Camera-type eye (tissue), 1 donor: ENCODE measurements at places on chromosomes 2 and 18. TPM values are rescaled to one million over a fixed set of nuclear protein-coding genes. Genes with fewer than 3 reads are reported as not detected.

The CXCR2 gene
- 0.99 TPM for total RNA-seq

The SCN3A gene
- 40.8 TPM for total RNA-seq

The DNAH6 gene
- total RNA-seq = 2.5 TPM

The TNS1 gene
- 132 TPM for total RNA-seq

The ZSWIM2 gene
- not detected for total RNA-seq

The IL37 gene
- total RNA-seq = not detected

The KLHL29 gene
- 31.6 TPM for total RNA-seq

The TGFA gene
- 3.4 TPM for total RNA-seq

The INPP5D gene
- total RNA-seq = 8.0 TPM

The CYTIP gene
- 1.8 TPM for total RNA-seq

The RSAD2 gene
- 7.9 TPM for total RNA-seq

The GTF2A1L gene
- 17.0 TPM for total RNA-seq

The IL18RAP gene
- 0.33 TPM for total RNA-seq

The MYO3B gene
- 9.1 TPM for total RNA-seq

The ALKAL2 gene
- 6.8 TPM for total RNA-seq

The DNER gene
- total RNA-seq = 83.2 TPM

The SERPINB11 gene
- total RNA-seq = 0.93 TPM

The ASB18 gene
- total RNA-seq = not detected

The GNLY gene
- total RNA-seq = 0.27 TPM

The DCDC2C gene
- total RNA-seq = 1.6 TPM
